AG20443 (cell line): ENCODE measurements at places on chromosomes 1 and 21.

DNA sequence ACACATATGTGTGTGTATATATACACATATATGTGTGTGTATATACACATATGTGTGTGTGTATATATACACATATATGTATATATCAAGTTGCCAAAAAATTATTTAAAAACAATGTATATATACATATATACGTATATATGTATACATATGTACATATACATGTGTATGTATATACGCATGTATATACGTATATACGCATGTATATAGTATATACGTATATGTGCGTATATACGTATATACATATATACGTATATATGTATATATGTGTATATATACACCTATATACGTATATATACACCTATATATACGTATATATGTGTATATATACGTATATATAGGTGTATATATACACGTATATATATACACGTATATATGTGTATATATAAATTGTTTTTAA, 57.0 kb upstream of the ZNF644 start:
- DNase-seq: no peak

- no peak for DNase-seq
Observed at GRCh38 chr1:94334764-94335163, 83.4 kb upstream of the ABCD3 start.

GRCh38 chr1:10685808-10686403, 110.5 kb downstream of the CASZ1 start:
- peak; percentile 46 for DNase-seq

- no peak for DNase-seq
Observed at GRCh38 chr1:39446986-39447567, 44.4 kb upstream of the BMP8A start.

DNA sequence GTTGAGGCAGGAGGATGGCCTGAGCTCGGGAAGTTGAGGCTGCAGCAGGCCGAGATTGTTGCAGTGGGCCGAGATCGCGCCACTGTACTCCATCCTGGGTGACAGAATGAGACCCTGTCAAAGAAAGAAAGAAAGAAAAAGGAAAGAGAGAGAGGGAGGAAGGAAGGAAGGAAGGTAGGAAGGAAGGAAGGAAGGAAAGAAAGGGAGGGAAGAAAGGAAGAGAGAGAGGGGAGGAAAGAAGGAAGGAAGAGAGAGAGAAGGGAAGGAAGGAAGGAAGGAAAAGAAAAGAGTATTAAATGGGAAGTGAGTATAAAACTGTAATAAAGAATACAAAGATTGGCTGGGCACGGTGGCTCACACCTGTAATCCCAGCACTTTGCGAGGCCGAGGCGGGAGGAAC, 18.4 kb upstream of the ABL2 start:
- no peak for DNase-seq

GRCh38 chr1:203906932-203907331, 45.5 kb downstream of the SNRPE start:
- DNase-seq: peak; percentile 86

DNA sequence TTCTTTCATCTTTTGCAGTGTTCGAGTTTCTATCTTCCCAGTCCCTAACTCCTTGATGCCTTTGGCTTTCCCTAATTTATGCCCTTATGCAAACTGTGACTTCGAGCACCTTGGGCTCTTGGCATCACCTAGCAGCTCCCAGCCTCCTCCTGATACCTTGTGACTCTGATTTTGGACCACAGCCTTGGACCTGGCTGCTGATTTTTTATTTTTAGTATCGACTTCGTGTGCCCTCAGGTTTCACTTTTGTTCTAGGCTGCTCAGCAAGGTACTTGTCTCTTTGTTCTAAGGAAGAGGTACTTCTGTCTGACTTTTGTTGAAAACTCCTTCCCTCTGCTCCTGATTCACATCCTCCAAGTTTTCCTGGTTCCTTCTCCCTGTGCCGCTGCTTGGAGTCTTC, 69.6 kb upstream of the KCNK1 start:
- no peak for DNase-seq

- DNase-seq: no peak
Observed at GRCh38 chr1:168607872-168608428, 31.5 kb downstream of the XCL1 start.

DNA sequence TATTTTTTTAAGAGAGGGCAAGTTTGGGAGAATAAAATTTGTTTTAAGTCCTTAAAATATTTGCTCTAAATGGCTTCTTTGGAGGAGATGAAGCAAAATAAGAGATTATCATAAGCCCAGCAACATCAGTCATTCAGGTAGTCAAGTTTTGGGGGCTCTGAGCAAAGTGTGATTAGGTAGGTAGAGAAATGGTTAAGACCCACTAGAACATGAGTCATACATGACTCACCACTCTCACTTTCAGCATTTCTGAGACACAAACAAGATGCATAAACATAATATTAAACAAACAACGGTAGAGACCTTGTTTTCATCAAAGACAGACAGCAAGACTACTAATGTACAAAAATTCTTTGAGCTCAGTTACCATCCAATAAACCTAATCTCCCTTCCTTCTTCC, 272.2 kb downstream of the LMO4 start:
- DNase-seq: no peak

DNA sequence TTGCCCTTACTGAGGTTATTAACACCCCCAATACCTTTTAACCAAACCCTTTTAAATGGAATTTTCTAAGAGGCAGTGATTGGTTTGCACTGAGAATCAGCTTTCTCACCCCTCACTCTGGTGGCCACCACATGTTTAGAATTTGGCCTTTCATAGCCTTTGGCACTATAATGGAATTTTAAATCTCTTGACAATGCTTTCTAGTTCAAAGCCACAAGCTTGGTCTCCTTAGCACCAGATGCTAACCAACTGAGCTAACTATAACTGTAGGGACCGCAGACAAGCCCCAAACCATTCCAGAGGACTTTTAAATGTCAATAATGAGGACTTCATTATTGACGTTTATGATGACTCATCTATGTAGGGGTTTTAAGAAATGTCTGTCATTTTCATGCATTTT, 238.7 kb upstream of the SNX7 start:
- peak; percentile 39 for DNase-seq

- no peak for DNase-seq
Observed at GRCh38 chr1:51948491-51948915, 42.0 kb downstream of the RAB3B start.

- DNase-seq: peak; percentile 84
Observed at GRCh38 chr1:23194119-23194984, 22.9 kb downstream of the HTR1D start.

DNA sequence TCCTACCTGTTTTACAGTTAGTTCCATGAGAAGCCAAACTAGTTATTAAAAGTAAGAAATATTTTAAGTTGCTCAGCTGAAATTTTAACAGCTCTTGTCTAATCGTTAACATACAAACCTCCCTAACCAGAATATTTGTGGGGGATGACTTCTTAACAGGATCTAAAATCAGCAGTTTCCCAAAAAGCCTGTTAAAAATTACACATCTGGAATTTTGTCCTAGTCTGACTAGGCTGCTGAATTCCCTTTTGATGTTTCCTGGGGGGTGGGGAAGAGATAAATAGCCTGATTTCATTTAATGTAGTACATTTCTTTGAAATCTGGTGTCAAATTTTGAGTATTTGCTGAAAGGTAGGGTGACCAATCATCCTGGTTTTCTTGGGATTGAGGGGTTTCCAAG, 78.8 kb upstream of the ARHGAP29 start:
- DNase-seq: no peak

- DNase-seq: no peak
Observed at GRCh38 chr1:173415490-173415889, 61.6 kb upstream of the PRDX6 start.

GRCh38 chr21:42213082-42213774, 5.7 kb upstream of the ABCG1 start:
- no peak for DNase-seq

DNA sequence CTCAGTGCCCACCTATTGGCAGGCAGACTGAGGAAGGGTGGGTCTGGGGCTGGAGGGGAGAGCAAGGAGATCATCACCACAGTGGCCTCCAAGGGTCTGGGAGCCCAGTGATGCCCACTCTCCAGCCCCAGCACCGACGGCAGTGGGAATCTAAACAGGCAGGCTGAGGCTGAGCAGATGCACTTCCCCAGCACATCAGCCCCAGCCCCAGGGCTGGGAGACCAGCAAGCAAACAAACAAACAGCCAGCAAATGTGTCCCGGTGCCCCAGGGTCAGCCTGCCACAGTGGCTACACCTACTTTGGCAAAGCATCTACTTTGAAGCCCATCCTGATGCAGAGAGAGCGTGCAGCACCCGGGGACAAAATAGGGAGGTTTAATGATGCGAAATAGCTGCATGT, 216.3 kb upstream of the ZC3H12A start:
- no peak for DNase-seq

- DNase-seq: no peak
Observed at GRCh38 chr21:42366292-42367010, at the start of gene TFF1. Gene TFF1 (minus strand): TSS chr21:42366535. CDS start chr21:42366495, 40 bp downstream.

GRCh38 chr1:201633297-201633696, 94.4 kb downstream of the NAV1 start:
- DNase-seq: no peak

DNA sequence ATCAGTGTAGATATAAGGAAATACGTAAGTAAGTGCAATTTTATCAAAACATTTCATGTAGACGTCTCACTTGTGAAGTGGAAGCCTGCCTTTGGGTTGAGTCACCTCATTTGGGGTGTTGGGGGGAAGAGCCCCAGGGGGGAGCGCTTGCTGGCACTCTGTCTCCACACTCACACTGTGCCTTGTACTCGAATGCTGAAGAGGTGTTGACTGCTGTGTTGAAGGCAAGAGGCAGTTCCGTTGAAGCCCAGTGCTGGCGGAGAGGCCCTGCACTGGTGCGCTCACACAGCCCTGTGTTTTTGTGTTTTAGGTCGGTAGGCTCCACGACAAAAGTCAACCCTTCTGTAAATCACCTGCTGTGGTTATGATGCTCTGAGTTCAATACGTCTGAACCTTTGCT, 131.9 kb upstream of the COL6A1 start:
- DNase-seq: no peak

GRCh38 chr1:41037116-41037903, 15.8 kb upstream of the SLFNL1 start:
- no peak for DNase-seq

DNA sequence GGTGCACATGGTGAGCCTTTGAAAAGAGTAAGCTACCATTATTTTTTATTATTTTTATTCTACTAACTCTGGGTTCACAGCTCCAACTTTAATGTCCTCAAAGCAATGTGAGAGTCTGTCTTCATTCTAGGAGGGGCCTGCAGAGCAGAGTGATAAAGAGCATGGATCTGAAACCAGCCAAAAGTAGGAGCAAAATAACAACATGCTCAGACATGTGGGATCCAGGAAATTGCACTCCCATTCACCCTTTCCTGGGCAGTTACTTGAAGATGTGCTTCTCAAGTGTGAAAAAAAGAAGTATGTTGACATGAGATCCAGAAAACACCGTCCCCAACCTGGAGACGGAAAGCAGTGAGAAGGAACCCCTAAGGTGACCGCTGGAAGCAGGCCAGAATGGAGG, 8.7 kb upstream of the LIN28A start:
- no peak for DNase-seq

DNA sequence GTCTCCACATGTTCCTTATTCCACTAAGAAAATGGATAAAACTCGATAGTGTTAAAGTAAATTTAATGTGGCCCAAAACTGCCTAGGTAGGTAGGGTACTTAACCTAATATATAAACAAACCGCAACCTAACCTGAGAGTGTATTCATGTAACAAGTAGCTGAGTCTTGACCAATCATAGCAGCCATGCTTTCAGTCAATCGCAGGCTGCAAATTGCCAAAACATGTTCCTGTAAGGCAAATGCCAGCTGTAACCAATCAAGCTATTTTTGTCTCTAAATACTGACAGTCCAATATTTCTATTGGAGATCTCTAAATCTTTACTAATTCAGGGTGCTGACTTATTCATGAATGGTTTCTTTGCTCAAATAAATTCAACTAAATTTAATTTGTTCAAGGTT, 3.1 kb upstream of the HMGCS2 start:
- DNase-seq: no peak

DNA sequence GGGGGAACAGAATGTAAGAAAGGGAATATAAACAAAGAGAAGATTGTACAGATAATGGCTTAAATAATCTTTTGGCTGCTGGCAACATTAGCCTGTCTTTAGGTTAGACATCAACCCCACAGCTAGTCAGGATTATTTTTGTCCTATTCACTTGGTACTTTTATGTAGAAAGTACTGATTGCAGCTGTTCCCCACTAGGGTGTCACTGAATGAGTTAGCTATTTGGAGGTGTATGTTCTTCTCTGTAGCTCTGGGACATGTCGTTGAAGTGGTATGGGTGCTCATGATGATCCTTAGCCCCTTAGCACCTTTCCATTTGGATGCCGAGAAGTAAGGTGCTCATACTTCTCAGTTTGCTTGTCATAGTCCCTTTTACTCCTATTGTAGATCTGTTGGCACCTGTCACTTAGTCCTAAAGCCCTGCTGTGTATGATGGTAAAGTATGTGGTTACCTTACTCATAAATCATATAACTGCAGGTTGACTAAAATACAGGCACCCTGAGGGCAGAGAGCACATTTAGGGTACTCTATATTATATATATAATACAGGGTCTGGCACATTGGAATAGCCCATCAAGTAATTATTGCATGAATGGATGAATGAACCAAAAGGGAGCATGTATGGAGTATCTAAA, 64.6 kb downstream of the USP25 start:
- no peak for DNase-seq

DNA sequence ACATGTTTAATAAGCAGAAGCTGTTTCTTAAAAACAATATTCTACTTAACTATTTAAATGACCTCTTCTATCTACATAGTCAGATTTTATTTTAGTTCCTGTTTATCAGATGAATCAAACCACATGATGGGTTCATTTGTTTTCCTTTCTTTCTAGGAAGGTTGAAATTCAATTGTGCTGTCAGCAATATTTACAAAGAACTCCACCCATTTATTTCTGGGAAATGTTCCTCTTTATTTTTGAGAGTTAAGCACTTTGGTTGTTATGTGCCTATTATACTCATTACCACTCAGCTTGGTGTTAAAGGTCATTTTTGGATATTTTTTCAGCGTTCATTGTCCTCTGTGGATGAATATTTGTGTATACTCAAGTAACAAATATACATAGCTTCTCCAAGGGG, 84.9 kb downstream of the C4BPA start:
- no peak for DNase-seq

GRCh38 chr1:234721476-234722269, 111.7 kb upstream of the IRF2BP2 start:
- peak; percentile 73 for DNase-seq

- no peak for DNase-seq
Observed at GRCh38 chr1:119266386-119266785, 102.2 kb upstream of the HAO2 start.

GRCh38 chr1:219500327-219500897, 112.5 kb downstream of the ZC3H11B start:
- no peak for DNase-seq

DNA sequence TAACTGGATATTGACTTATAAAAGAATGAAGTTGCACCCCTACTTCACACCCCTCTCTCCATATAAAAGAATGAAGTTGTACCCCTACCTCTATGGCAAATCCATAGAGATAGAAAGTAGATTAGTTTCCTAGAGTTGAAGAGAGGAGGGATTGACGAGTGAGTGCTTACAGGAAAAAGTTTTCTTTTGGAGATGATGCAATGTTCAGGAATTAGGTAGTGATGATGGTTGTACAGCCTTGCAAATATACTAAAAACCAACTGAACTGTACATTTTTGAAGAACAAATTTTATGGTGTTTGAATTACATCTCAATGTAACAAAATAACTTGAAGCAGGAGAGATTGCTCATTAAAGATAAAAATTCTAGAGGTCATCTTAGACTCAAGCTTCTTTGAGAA, 272.9 kb downstream of the GPR52 start:
- no peak for DNase-seq
